SJCRH30 (cell line): ENCODE measurements at places on chromosomes 13 and 19. TPM values are rescaled to one million over a fixed set of nuclear protein-coding genes. Genes with fewer than 3 reads are reported as not detected.
A peak's percentile ranks its signal among the peaks of the same experiment; 100 is the strongest.

DNA sequence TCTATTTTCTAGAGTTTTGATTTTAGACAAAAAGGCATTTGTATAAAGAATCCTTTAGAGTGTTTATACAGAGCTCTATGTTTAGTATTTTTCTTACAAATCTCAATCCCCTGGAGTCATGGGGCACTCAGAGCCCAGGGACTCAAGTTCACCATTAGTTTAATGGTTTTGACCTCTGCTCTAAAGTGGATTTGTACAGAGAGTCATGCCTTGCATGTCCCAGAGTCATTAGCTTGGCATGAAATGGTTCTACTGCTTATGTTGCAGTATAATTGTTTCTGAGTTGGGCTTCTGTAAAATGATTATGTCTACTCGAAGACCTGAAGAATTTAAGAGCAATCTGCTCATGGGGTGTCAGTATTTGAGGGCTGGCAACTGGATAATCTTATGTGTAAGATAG is 406.2 kb downstream of the DLEU7 start:
- no peak for DNase-seq
- no peaks in the 10 kb centered on the region for H3K27me3 ChIP-seq
- peaks cover 4% of the 10 kb centered on the region; the same call in 1 of the 2 replicates for H3K4me1 ChIP-seq
- no peaks in the 10 kb centered on the region for H3K36me3 ChIP-seq
- no peak overlapping the region for H3K27ac ChIP-seq

GRCh38 chr19:48868114-48868886 is at the start of gene PLEKHA4:
Gene PLEKHA4, minus strand, starts transcription at chr19:48868617. Its CDS starts 997 bp downstream, at chr19:48867620.
- no peaks in the 10 kb centered on the region for H3K27me3 ChIP-seq
- peak; percentile 79 for DNase-seq
- H3K36me3 ChIP-seq: peaks cover 3% of the 10 kb centered on the region; the same call in 1 of the 2 replicates

DNA sequence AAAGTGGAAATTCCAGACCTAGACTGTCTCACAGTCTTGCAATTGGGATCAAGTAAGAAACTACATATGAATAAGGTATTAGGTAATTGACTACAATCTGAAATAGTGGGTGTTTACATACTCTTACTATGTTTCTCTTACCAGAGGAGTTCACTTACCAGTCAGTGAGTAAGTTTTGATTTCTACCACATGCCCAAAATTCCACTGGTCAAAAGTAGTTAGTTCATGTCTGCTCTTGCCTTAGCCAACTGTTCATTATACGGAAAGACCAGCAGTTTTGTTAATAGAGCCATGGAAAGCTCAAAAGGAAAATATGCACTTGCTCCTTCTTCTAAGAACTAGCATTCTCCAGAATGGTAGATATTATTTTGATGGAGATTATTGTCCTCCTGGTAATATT is 490.8 kb downstream of the RFC3 start:
- no peak overlapping the region for H3K27ac ChIP-seq
- H3K27me3 ChIP-seq: no peaks in the 10 kb centered on the region; the same call in 1 of the 2 replicates
- no peak overlapping the region for H3K4me3 ChIP-seq
- no peak for DNase-seq
- no peaks in the 10 kb centered on the region for H3K36me3 ChIP-seq
- H3K4me1 ChIP-seq: no peaks in the 10 kb centered on the region; the same call in 1 of the 2 replicates

DNA sequence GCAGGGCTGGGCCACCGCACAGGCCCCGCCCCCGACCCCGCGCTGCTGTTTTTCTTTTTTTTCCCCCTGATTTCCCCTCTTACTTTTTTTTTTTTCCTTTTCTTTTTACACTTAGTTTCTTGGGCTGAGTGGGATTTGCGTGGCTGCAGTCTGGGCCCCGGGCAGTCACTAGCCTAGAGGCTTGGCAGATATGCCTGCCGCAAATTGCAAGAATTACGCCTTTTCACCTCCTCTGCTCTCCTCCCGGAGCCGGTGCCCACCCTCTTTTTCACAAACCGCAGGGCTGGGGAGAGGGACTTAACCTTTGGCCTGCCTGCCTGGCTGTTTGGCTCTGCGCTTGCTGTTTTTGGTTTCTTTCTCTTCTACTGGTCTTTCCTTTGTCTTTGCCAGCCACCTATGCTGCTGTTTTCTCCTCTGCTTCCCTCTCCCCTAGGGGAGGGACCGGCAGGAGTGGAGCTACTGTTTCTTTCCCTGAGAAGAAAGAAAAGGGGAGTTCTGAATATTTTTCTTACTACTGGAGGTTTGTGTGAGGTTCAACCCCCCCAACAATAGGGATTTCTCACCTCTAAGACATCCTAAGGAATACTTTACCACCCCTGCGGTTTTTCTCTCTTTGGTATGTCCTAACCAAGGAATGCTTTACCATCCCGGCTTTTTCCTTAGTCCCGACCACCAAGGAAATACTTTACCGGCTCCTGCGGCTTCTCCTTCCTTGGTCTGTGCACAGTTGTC is 11.0 kb downstream of the ZNF552 start:
- DNase-seq: no peak
- H3K4me1 ChIP-seq: no peaks in the 10 kb centered on the region
- no peaks in the 10 kb centered on the region for H3K27me3 ChIP-seq
- no peak overlapping the region for H3K27ac ChIP-seq
- H3K36me3 ChIP-seq: peaks cover 24% of the 10 kb centered on the region
- H3K4me3 ChIP-seq: no peak overlapping the region

DNA sequence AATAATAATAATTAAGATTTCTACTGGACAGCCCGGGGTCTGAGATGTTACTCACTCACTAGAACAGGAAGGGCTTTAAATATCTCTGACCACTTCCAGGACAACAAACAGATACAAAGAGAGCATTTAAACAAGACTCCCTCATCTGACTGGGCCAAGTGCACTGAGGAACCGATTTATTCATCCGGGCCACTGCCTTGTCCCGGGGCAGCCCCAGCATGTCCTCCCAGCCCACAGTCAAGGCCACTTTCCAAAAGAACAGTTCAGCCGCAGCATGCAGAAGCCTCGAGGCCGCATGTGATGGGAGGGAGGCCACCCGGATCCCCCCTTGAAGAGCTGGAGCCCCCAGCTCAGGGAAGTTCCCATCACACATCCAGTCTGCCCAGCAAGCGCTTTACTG is 30.5 kb downstream of the MLLT1 start:
- DNase-seq: no peak
- no peaks in the 10 kb centered on the region for H3K27me3 ChIP-seq

ZNF556 gene
- total RNA-seq: 18.4 and 21.3 TPM in 2 replicates
